ENCODE measurements at places on chromosomes 6 and 20. TPM values are rescaled to one million over a fixed set of nuclear protein-coding genes. Genes with fewer than 3 reads are reported as not detected.

DNA sequence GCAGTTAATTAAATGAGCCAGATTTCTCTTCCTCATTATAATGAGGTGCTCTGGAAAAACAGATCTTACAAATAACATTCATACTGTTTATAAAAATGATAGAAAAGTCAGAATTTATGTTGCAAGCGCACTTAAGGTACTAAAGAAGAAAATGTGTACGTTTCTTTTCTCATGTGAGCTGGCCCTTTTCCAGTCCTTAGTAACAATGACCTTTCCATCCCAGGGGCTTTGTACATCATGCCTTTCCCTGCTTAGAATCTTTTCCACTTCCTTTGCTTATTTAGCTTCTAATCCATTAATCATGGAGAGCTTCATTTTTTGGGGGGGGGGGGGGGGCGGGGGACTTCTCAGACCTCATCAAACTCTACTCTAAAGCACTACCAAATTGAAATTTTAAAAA, 4.8 kb downstream of the FBXO5 start:
- DNase-seq: no peak

DNA sequence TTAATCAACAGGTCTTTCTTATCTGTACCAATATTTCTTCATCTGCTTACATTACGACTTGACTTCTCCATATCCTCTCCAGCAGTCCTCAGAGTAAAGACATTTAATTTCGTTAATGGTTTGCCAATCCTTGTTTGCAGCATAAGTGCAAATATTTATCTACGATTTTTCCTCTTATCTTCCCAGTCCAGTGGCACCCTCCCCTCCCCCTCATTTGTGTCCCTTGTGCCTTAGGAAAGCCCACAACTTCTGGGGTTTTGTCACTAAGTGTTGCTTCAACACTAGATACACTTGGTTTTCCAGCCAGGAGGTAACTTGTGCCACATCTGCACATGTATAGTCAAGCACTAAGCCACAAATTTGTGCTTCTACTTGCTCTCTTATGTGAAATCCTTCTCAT, 327.2 kb downstream of the CBLN4 start:
- no peak for DNase-seq

Gene QRSL1
- polyA plus RNA-seq: 23.1 TPM

- no peak for DNase-seq
Observed at GRCh38 chr6:25641940-25642666, 9.9 kb upstream of the SCGN start.

Gene BMP2
- polyA plus RNA-seq: 17.9 TPM

GRCh38 chr20:42846784-42847490, 342.8 kb downstream of the PTPRT start:
- DNase-seq: no peak

GRCh38 chr20:63032861-63033793, 26.4 kb upstream of the BHLHE23 start:
- no peak for DNase-seq

GRCh38 chr20:31681769-31682168, 40.9 kb downstream of the BCL2L1 start:
- DNase-seq: no peak

DNA sequence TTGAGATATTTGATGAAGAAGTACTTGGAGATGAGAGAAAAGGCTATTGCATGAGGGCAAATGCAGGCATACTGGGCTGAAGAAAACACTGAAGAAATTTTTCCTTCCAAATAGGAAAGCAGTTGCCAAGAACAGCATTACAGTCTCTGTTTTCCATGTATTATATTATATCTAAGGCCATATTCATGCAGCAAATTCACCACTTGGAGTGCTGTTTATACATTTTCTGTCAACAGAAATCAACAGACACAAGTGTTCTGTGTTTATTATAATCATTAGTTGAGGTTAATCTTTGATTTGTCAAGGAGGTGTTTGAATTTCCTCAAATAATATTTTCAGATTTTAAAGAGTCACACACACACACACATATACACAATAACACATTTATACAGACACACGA, 268.8 kb upstream of the PLCB4 start:
- no peak for DNase-seq

DNA sequence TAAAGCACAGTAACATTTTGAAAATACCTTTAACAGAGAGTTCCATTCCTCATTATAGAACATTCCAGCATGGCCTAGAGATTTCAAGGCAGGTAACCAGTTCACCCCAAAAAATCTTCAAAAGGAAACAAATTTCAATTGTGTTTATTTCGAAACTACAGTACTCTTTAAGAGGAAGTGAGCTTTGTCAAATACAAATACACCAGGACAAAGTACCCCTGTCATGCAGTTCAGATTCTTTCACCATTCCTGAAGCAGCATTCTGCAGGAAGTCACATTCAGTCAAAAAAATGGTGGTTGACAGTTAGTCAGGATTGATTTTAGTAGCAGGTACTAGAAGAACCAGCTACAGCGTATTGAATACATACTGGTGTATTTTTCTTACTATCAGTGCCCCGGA, 89.6 kb upstream of the RIN2 start:
- DNase-seq: no peak

GRCh38 chr6:2378891-2379652, 133.7 kb upstream of the GMDS start:
- DNase-seq: no peak

GRCh38 chr6:55450005-55450404, 122.7 kb downstream of the GFRAL start:
- DNase-seq: no peak

Gene PLN
- polyA plus RNA-seq: 3.8 TPM

- no peak for DNase-seq
Observed at GRCh38 chr6:66985816-66986215, 1278.8 kb upstream of the EYS start.

DNA sequence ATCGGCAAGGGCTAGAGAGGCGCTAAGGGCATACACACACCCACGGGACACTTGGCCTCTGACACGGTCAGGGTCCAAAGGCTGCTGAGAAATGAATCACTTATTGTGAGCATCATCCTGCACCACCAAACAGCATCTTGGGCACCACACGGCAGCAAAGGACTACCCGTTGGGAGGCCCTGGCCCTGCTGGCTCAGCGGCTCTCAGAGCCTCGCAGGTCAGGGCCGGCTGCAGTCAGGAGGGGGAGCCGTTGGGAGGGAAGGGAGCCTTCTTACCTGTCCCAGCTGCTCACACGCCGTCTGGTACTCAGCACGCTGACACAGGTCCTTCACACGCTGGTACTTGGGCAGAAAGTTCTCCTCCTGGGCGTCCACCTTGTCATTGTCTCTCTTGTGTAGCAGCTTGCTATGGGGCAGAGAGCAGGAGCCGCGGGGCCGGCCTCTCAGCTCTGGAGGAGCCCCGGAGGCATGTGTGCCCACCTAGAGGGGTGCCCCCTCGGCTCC, 109.0 kb downstream of the SULF2 start:
- no peak for DNase-seq

- DNase-seq: no peak
Observed at GRCh38 chr6:159398633-159399032, 229.4 kb downstream of the FNDC1 start.

Gene KCNK17
- 0.08 TPM for polyA plus RNA-seq

- DNase-seq: no peak
Observed at GRCh38 chr6:130307752-130308361, 58.0 kb upstream of the TMEM200A start.

Gene METTL24
- polyA plus RNA-seq: 12.5 TPM

DNA sequence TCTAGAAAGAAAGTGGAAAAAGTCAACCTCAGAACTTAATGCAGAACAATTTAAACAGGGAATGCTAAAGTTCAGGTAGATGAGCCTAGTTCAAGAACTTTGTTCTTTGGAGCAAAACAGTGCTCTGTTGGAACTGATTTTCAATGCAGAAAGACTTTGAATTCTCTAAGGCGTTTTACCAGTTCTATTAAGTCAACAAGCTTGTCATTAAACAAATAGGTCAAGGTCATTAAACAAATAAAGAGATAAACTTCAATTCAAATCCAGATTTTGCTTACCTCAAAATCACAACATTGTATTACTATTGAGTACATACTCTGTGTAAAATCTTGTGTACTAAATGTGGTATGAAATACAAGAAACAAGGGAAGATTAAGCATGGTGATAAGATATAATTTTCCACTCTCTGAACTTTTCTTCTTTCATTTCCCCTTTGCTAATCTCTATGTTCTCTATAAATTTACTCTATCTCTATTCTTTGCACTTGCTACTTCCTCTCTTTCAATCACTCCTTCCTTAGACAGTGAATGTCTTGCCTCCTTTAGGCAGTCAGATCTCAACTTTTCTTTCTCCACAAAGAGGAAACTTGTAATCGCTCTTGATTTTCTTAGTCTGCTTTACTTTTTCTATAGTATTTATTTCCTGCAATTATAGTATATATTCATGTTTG, 160.8 kb upstream of the KHDRBS2 start:
- no peak for DNase-seq

DNA sequence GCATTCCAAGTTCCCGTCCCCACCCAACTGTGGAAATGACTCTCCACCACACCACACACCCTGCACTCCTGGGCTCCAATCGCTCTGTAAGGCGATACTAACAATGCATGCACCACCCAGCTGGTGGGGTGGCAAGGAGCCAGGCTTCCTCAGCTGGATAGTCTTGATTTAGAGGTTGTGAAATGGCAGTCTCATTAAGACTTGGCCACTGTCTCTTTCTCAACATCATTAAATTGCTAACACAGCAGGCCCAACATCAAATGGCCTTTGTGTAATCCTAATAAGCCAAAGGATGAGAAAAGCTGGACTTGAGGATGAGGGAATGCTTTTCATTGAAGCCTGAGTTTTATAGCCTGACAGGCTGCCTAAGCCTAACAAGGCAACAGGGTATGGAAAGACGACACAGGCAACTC, 223.7 kb downstream of the GMDS start:
- no peak for DNase-seq

DNA sequence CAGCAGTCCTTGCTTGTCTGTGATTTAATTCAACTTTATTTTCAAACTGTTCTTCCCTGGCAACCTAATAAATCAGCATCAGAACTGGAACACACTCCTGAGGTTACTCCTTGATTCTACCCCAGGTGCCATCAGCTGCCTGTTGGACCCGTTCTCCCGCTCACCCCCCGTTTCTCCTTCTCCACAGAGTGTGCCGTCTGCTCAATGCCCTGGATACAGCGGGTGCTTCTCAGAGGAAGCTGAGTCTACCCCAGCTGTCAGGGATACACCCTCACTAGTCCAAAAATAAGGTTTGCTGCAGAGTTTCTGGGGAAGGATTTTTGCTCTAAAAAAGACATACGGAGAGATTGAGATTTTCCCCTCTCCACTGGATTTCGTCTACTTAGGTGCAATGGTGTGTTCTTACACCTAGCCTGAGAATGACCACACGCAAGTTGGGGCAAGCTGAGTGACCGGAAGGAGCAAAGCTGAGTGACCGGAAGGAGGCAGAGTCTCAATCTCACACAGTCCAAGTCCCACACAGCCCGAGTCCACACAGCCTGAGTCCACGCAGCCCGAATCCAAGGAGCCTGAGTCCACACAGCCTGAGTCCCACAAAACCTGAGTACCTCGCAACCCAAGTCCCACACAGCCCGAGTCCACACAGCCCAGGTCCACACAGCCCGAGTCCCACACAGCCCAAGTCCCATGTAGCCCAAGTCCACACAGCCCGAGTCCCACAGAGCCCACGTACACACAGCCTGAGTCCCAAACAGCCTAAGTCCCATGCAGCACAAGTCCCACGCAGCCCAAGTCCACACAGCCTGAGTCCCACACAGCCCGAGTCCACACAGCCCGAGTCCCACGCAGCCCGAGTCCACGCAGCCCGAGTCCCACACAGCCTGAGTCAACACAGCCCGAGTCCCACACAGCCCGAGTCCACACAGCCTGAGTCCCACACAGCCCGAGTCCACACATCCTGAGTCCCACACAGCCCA, 58.6 kb upstream of the DACT2 start:
- DNase-seq: no peak

Gene SRC
- 65.2 TPM for polyA plus RNA-seq

DNA sequence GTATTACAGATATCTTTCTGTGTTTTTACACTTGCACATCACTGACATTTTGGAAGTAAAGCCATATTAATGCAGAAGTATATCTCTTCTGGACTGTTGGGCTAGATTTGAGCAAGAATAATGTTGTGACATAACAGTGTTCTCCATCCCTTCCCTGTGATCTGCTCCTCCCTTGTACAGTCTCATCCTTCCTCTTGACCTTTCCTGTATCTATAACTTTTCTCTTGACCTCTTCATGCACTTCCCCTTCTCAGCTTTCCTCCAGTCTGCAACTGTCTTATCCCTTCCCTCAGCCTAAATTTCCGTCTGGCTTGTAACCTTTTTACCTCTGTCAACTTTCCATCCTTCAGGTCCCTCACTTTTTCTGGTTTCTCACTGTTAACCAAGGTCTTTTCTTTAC, 29.8 kb downstream of the NCOA3 start:
- DNase-seq: no peak

Gene SRMS
- polyA plus RNA-seq: not detected

Measured in left renal pelvis (tissue), 4 donors.